ENCODE measurements at places on chromosomes 4 and X.
A peak's percentile ranks its signal among the peaks of the same experiment; 100 is the strongest.

GRCh38 chrX:102860235-102860634 lies 76.8 kb upstream of the RAB40AL start:
- ATAC-seq, result no peak

- ATAC-seq, result no peak
Observed at GRCh38 chr4:43782391-43782790, 666.2 kb downstream of the KCTD8 start.

- ATAC-seq, result no peak
Observed at GRCh38 chr4:38654273-38654672, 9.7 kb upstream of the KLF3 start.

DNA sequence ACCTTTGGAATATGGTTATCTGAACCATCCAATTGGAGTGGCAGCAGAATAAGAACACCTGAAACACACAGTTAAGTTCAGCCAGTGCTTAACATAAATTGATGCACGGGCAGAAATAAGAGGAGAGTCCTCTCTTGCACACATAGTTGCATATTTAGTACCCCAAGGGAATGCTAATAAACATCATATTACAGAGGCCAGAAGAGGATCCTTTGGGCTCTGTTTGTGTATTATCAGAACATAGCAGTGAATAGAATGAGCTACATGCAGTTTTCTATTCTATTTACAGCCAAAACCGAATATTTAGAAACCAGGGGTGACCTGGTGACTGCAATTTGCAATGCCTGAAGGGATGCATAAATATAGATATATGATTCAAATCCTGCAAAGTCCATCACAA lies 300.8 kb upstream of the GALNT7 start:
- ATAC-seq, result no peak

GRCh38 chr4:139530833-139531427 lies 25.1 kb downstream of the SETD7 start:
- peak; percentile 81 for ATAC-seq

GRCh38 chrX:118495958-118496762 lies 545 bp downstream of the DOCK11 start:
- ATAC-seq, result peak; percentile 20

DNA sequence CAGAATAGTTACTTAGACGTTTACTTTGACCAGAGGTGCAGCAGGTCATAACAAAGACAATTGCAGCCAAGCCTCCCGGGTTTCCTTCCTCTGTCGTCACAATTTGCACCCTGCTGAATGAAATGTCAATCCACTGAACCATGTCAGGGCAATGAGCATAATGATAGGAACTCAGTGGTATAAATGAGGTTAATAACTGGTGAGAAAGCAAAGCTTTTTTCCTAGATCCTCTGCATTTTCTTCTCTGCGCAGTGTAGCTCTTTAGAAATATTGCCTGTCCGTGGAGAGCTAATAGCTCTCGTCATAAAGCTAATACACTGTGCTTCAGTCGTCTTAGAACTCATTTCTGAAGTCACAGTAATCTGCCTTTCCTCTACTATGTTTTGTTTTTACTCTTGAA lies 1960.1 kb upstream of the ADGRL3 start:
- no peak for ATAC-seq

Measured in SK-N-SH treated with all-trans-retinoic acid at 6 μM for 48 hours (cell line).